ENCODE measurements at places on chromosomes 12 and 14.

DNA sequence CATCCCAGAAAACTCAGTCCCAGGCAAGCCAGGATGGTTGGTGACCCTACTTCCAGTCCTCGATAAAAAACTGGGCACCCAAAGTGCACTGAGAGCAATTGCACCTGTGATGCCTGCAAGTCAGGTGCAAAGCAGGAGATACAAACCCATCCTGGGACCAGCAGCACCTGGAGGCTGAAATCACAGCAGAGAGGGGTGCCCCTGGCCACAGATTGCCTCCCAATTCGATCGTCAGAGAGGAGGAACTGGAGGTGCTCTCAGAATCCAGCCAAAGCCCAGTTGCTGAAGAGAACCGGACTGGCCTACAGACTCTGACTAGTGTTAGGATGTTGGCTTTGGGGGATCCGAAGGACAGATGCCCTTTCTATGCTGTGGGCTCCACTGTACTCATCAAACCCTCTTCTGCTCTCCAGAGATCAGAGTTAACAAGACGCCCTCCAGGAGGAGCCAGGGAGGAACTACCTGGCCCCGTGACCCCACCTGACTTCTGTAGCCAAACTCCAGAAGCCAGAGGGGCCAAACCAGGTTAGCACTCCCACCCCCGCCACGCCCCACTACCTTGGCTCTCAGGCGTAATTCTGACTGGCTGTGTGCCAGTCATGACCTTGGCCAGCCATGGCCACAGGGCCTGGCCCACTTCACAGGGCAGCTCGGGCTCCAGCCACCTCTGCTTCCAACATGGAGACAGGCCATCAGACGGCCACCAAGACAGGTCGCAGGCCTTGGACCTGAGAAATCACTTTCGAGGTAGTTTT lies 284.5 kb upstream of the RTL1 start:
- no peak for DNase-seq

DNA sequence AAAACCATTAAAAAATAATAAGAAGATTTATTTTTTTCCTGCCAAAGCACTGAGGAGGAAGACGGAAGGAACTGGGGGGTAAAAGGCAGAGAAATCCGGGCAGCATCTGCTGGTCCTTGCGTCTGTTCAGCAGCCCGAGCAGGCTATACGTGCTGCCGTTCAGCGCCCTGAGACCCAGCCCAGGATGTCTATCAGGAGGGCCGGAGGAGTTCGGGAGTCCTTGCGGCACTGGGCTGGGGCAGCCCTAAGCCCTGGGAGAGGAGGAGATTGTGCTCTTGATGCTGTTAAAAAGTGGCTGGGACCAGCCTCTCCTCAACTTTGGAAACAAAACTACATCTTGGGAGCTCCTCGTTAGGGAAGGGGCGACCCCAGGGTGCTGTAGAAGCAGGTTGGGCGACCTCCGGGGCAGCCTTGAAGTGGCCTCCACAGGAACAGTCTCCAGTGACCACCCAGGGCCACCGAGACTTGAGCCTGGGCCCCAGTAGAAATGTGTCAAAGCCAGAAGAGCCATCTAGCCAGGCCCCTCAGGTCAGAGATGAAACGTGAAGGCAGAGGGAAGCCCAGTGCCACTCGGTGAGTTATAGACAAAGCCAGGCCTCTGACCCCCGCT lies 14.3 kb downstream of the PGF start:
- no peak for DNase-seq

DNA sequence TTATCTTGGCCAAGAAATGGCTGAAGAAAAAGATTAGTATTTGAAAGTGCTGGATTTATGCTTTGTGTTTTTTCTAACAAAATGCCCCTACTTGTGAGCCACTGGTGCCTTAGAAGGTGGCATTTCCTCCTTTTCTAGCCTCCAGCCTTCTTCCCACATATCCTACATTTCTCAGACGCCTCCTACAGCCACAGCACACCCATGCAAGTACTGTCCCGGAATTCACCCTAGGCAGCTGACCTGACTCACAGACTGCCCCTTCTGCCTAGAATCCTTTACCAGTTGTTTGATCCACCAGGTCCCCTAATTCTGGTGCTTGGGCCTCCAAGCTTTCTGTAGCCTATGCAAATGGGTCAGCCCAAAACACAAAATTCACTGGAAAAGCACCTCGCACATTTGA lies 166.0 kb downstream of the FOXN3 start:
- DNase-seq = no peak

GRCh38 chr12:116136340-116136739 lies 141.2 kb downstream of the MED13L start:
- no peak for DNase-seq

- DNase-seq = no peak
Observed at GRCh38 chr12:56021889-56022497, 1.1 kb downstream of the IKZF4 start.

- no peak for DNase-seq
Observed at GRCh38 chr14:80658733-80659132, 282.8 kb downstream of the CEP128 start.

GRCh38 chr14:37592482-37593408 lies 2.3 kb downstream of the FOXA1 start:
- no peak for DNase-seq

- no peak for DNase-seq
Observed at GRCh38 chr12:132415327-132416120, 74.4 kb upstream of the FBRSL1 start.

GRCh38 chr12:131803961-131804521 lies 24.2 kb upstream of the MMP17 start:
- DNase-seq = no peak

DNA sequence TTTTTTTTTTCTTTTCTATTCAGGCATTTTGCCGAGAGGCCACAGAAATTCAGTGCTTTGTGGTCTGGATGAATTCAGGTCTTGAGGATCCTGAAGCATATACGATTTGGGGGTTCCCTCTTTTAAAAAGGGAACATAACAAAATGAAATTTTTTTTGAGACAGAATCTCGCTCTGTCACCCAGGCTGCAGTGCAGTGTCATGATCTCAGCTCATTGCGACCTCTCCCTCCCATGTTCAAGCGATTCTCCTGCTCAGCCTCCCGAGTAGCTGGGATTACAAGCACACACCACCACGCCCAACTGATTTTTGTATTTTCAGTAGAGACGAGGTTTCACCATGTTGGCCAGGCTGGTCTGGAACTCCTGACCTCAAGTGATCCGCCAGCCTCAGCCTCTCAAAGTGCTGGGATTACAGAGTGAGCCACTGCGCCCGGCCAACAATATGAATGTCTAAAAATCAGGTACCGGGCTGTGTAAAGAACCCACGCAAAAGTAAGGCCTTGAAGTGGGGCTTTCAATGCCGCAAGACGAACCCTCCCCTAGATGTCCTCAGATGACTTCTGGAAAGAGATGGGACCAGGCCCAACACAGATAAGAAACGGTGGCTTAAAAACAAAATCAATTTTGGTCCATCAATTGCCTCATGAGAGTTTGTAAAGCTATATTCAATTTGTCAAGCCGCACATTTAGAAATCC lies 30.0 kb downstream of the TESC start:
- no peak for DNase-seq
